ENCODE measurements at places on chromosomes 12 and 14.

DNA sequence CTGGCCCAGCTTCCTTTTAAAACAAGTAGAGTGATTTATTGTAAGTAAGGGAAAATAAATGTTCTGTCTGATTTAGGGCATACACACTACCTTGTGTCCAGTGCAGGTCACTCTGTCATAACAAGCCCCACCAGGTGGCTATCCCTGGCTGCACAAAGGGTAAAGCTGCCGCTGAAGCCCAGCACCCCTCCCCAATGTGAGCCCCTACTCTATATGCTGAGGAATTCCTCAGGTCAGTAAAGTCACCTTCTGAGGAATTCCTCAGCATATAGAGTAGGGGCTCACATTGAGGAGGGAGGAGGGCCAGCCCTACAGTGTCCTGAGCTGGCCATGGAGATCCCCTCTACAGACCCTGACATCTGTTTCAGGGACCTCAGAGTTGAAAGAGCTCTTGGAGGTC lies 67.2 kb downstream of the TBC1D30 start:
- no peak overlapping the region for H3K4me3 ChIP-seq
- DNase-seq: no peak
- no peak overlapping the region for H3K27ac ChIP-seq
- peaks cover 12% of the 10 kb centered on the region for H3K27me3 ChIP-seq

- H3K4me3 ChIP-seq: no peak overlapping the region
- no peaks in the 10 kb centered on the region for H3K4me1 ChIP-seq
- H3K27me3 ChIP-seq: peaks cover 10% of the 10 kb centered on the region
- no peak for DNase-seq
- H3K36me3 ChIP-seq: no peaks in the 10 kb centered on the region
These were observed 18.2 kb upstream of the STRAP start for GRCh38 chr12:15863984-15864383.

DNA sequence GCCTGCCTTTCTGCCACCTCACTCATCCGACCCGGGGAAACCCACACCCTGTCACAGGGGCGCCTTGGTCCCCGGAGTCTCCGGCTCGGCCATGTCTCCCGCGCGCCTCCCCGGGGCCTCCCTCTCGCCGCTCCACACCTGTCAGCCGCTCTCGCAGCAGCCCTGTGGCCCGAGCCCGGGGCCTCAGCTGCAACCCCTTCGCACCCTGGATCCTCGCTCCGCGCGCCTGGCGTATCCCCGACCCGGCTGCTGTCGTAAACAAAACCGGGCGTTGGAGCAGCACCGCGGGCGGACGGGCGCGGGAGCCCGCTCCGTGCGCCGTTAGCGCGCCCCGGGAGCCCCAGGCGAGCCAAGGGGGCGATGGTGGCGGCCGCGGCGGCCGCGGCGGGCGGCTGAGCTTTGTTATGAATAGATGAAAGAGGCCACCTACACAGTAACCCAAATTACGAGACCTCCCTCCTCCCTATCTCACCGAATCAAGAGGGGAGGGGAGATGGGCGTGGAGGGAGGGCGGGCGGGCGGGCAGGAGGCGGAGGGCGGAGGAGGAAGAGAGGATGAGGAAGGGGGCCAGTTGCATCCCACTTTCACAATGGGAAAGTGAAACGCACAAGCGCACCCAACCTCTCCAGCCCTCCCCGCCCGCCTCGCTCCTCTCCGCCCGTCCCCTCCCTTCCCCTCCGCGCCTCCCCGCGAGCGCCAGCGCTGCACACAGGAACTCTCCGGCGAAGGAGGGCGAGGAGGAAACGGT lies at the start of gene PLXNC1:
Gene PLXNC1 (plus strand): TSS at position 587 of the 748 bp plus-strand sequence. CDS start 395 bp downstream, outside the sequence.
- peaks cover 52% of the 10 kb centered on the region for H3K4me1 ChIP-seq
- DNase-seq: peak; percentile 63
- H3K27me3 ChIP-seq: no peaks in the 10 kb centered on the region
- H3K36me3 ChIP-seq: no peaks in the 10 kb centered on the region
- H3K27ac ChIP-seq: no peak within 1 kb of the TSS
- H3K4me3 ChIP-seq: peak within 1 kb of the TSS; percentile 69

GRCh38 chr12:92289629-92290349 lies 144.1 kb upstream of the BTG1 start:
- no peak for DNase-seq
- no peaks in the 10 kb centered on the region for H3K4me1 ChIP-seq
- H3K4me3 ChIP-seq: no peak overlapping the region

- no peak for DNase-seq
- H3K4me1 ChIP-seq: no peaks in the 10 kb centered on the region
- H3K4me3 ChIP-seq: no peak overlapping the region
- H3K36me3 ChIP-seq: no peaks in the 10 kb centered on the region
- peaks cover 81% of the 10 kb centered on the region for H3K27me3 ChIP-seq
These were observed 10.9 kb upstream of the OTX2 start for GRCh38 chr14:56821177-56821576.

Measured in heart right ventricle (tissue), 16 donors.